ENCODE measurements at places on chromosomes 4 and X.

GRCh38 chr4:139854668-139855403 lies 189.2 kb downstream of the MGST2 start:
- DNase-seq: no peak

GRCh38 chr4:122861172-122861943 lies 34.7 kb downstream of the FGF2 start:
- DNase-seq: no peak

- no peak for DNase-seq
Observed at GRCh38 chr4:179625406-179625805, 2183.2 kb upstream of the AGA start.

DNA sequence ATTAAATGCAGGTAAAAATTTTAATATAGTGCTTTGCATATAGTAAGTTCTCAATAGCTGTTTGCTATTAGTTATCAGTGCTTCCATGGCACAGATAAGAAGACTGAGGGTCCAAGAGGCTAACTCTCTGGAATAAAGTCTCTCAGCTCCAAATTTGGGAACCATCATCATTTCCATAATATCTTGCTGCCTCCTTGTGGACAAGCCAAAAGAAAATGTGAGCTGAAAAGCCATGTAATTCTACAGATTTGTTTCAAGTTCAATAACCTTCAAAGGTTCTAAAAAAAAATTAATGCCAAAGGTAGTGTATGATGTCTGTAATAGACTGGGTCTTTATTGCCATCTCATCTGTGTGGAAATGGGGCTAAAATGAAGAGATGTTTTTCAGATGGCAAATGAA lies 136.9 kb upstream of the VCX start:
- no peak for DNase-seq

GRCh38 chr4:102687373-102687981 lies 73.3 kb downstream of the MANBA start:
- no peak for DNase-seq

DNA sequence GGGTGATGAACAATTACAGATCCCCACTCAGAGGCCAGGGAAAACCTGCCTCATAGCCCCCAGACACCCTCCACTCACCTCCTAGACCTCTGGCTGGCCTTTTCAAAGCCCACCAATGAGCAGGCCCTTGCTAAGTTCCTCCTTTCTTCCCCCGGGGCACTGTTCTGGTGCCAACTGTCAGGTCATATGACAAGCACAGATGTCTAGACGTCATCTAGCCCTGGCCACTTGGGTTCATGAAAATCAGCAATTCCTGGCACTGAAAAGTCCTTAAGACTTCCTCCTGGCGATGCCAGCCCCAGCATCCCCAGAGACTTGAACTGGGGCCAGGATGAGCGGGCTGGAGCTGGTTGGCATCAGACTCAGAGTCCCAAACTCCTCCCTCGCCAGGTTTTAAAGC lies 115.6 kb upstream of the NALF2 start:
- DNase-seq: no peak

All from memory B cell (primary cell).